ENCODE measurements at places on chromosomes 7 and 10.

GRCh38 chr7:157177333-157177982 lies 38.7 kb downstream of the UBE3C start:
- no peak for DNase-seq

- DNase-seq = no peak
Measured at GRCh38 chr10:57096044-57096443, 735.0 kb upstream of the ZWINT start.

- DNase-seq = peak; percentile 30
Measured at GRCh38 chr7:151632750-151633515, 113.2 kb upstream of the RHEB start.

GRCh38 chr7:70739646-70740210 lies 392.2 kb upstream of the GALNT17 start:
- DNase-seq = no peak

DNA sequence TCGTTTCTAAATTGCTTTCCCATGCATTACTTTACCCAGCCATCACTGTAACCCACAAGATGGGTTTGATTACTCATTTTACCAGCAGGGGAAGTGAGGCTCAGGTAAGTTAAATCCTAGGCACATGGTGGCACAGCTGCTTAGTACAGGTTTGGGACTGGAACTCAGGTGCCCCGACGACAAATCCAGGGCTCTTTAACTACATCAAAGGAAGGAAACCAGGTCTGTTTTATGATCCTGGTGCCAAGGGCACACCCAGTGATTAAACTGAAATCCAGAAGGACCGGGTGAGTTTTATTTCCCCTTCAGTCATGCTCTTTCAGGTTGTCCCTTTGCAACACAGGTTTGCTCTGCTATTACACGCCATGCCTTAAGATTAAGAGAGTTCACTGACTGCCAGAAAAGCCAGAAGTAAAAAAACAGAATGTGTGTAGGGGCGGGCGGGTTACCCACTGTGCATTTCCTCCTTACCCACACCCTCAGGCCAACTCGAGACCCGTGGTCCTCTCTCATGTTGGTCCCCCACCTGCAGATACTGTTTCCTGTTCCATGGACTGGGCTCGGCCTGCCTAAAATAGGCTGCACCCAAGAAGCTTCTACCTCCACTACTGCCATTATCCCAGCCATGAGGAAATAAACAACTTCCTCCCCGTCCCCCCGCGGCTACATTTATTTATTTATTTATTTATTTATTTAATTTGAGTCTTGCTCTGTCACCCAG lies 55.1 kb upstream of the KDM7A start:
- no peak for DNase-seq

DNA sequence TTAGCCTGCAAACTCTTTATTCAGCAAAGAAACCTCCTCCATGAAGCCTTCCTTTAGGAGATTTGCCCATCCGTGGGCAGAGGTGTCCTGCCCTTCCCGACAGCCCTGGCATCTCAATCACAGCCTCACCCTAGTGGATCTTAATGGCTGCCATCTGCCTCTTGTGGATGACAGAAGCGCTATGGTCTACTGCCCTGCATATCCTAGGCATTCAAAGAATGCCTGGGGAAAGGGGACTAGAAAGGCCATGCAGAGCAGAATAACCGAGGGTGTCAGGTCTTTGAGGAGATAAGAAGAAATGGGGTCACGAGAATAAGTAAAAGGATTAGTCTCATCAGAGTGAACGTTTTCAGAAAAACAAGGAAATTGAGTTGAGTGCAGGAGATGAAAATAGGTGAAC lies 57.7 kb upstream of the SPOCK2 start:
- peak; percentile 90 for DNase-seq

DNA sequence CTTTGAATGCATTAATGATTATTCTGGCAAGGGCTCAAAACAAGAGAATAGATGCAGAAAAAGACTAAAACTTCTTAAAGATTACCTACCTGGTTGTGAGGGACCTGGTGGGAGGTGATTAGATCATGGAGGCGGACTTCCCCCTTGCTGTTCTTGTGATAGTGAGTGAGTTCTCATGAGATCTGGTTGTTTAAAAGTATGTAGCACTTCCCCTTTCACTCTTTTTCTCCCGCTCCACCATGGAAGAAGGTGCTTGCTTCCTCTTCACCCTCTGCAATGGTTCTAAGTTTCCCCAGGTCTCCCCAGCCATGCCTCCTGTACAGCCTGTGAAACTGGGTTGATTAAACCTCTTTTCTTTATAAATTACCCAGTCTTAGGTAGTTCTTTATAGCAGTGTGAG lies 226.6 kb downstream of the ARHGAP12 start:
- DNase-seq = no peak

DNA sequence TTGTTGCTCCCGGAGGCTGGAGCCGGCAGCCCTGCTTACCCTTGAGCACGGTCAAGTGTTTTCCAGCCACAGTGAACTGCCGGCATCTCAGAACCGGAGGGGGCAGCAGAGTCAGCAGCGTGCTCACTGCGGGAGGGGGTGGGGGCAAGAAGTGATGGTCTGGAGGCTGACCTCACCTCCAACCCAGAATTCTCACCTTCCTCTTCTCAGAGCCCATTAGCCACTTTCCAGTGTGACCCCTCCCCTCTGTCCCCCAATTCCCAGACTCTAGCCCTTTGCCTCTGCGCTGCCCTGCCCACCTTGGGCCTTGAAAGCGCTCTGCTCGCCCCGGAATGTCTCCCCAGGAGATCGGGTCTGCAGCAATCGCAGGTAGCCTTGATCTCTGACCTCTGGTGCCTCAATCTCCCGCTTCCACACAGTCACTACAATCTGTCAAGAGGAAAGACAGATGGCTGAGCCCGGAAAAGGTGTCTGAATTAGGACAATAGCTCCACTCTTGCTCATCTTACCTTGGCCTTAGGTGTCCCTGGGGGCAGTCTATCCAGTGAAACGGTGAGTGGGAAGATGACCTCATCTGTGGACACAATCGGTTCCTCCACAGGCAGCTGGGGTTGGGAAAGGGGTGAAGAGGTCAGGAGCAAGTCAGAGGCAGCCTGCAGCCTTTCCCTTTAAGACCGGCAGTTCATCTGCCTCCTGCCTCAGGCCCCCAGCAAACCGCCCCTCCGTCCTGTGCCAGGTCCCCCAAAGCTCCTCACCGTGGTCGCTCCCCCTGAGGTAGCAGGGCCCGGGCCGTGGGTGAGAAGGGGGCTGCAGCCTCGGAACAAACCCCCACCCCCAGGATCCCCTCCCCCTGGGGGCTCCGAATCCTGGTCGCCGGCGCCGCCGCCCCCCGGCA lies 942 bp downstream of the TRAPPC14 start:
- DNase-seq = peak; percentile 56

GRCh38 chr10:66550351-66550750 lies 375.5 kb upstream of the LRRTM3 start:
- no peak for DNase-seq

GRCh38 chr7:130222-130572 lies 62.2 kb upstream of the FAM20C start:
- DNase-seq = no peak

DNA sequence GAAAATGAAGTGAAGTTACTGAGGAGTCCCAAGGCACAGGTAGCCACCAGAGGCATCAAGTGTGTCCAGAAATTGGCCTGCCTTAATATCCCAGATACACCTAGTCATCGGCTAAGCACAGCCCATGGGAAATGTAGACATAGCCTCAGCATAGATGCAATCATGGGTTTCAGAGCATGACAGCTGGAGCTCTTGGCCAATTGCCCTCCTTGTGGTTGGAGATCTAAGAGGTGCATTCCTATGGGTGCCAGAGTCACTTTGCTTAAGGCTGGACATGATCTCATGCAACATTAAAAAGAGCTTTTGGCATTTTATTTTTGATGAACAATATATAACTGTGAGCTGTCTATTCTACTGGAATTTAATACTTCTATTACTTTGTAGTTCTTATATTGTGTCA lies 758.0 kb upstream of the LRRTM3 start:
- DNase-seq = peak; percentile 75

DNA sequence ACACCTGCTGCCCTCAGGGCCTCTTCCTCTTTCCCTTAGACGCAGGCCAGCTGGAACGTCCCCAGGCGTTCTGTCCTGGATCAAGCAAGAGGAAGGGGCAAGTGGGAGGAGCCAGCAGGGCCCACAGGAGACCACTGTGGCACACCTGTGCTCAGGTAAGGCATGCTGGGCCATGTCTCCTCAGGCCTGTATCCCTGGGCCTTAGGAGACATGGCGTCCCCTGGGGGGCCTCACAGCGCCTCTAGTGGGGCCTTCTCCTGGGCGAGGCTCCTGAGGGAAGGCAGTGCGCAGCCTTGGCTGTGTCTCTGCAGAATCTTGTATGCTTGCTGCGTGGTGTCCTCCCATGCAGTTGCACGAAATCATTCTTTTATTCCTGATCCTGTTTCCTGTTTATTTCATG lies 31.3 kb downstream of the ZNF783 start:
- DNase-seq = no peak

- no peak for DNase-seq
Measured at GRCh38 chr10:124717041-124717757, 27.0 kb downstream of the FAM53B start.

GRCh38 chr10:132229834-132230556 lies 43.2 kb downstream of the DPYSL4 start:
- DNase-seq = no peak

DNA sequence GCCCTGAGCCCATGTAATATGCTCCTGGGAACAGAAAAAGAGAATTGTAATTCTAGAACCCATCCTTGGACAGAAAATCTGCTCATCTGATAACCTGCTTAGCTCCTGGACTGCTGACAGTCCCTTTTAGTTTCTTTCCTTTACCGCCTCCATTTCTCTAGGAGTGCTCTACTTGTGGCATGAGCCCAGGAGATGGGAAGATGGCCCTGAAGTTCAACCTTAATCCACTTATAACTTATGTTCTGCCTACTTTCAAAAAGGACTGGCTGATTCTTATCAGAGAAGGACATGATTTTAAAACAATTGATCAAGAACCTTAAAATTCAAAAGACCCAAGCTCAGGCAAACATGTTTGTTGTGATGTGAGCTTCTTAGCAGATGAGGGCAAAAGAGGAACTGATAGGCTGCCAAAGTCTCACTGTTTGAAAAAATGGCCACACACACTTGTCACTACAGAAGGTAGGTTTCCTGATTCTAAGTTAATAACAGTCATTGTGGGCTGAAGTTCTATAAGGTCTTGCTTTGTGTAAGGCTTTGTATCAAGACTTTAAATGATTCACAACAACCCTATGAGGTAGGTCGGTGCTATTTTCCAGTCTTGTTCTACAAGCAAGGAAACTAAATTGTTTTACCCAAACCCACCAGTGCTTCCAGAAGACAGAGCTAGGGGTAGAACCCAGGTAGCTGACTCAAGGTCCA lies 94.3 kb upstream of the AFAP1L2 start:
- DNase-seq = no peak

GRCh38 chr7:127758845-127759244 lies 106.9 kb downstream of the SND1 start:
- DNase-seq = no peak

DNA sequence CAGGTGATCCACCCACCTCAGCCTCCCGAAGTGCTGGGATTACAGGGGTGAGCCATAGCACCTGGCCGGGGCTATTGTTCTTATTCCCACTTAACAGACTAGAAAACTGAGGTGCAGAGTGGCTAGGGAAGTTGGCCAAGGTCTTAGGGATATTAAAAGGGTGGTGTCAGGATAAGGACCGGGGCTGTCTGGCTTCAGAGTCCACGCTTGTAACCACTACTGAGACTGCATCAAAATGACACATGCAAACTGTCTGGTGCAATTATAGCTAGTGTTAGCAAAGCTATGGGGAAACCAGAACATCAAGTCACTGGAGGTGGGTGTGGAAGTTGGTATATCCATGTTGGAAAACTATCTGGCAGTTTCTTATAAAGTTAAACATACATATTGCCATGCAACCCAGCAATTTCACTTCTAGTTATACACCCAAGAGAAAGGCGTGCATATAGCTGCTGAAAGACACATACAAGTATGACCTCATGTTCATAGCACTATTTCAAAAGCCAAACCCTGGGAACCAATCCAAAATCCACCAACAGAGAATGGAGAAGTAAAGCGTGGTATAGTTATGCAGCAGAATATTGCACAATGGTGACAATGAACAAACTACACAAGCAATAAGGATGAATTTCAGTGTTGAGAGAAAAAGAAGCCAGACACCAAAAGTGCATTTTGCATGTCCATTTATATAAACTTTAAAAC lies 33.9 kb upstream of the EEPD1 start:
- DNase-seq = no peak

DNA sequence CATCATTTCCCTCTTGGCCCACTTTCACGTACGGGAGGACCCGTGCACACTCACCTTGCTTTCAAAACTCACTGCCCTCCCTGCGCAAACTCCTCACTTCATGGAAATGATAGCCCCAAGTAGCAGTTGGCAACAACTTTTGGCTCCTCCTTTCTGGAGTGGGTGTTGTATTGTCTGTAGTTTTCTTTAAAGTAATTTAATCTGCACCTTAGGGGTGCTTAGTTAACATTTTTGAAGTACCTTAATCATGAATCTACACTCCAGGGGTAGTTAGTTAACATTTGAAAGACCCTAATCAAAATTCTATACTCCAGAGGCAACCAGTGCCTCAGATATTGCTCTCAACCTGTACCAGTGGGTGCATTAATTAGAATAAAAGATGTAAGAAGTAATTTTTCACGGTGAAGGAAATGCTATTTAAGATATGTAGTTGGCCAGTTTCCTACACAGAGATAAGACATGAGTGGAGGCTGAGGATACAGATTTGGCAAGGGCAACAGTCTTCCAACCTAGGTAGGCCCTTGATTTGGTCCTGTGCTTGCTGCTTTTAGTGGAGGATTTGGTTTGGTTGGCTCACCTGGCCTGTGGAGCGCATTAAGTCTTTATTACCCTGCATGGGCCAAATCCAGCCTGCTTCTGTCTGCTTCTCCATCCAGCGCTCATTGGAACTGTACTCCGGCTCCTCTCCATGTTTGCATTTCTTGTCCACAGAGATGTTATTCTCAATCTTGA lies 93.0 kb downstream of the EXOC4 start:
- no peak for DNase-seq

DNA sequence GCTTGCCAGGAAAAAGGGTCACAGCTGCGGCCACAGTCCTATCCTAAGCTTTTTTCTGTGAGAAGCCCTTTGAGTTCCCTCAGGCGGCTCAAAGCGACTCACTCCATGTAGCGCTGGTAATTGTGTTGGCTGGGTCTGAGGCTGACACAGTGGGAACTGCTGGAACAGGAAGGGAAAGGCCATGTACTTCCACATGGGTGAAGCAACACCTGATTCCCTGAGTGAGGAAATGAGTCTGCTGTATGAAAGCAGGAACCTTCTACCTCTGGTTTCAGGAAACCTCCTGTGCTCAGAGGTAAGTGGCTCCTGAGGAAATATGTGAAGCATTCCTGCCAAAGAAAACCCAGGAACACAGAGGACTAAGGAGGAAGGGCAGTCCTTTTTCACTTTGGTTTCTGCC lies 734.6 kb upstream of the SORCS1 start:
- DNase-seq = no peak

- no peak for DNase-seq
Measured at GRCh38 chr7:2083362-2083761, 149.4 kb downstream of the MAD1L1 start.

DNA sequence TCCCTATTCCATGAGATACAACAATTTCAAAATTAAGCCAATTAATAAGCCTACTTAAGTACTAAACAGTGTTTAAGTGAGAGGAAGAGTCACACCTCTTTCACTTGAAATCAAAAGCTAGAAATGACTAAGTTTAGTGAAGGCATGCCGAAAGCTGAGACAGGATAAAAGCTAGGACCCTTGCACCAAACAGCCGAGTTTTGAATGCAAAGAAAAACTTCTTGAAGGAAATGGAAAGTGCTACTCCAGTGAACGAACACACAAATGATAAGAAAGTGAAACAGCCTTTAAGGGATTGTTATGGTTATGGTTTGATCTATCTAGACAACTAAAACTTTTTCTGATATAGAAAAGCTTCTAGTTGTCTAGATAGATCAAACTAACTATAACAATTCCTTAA lies 135.4 kb upstream of the KMT2E start:
- DNase-seq = no peak

- peak; percentile 72 for DNase-seq
Measured at GRCh38 chr10:121900443-121901174, 27.2 kb downstream of the ATE1 start.

Measured in ACHN (cell line).